GM12891 (cell line): ENCODE measurements at places on chromosomes 7 and 10.

DNA sequence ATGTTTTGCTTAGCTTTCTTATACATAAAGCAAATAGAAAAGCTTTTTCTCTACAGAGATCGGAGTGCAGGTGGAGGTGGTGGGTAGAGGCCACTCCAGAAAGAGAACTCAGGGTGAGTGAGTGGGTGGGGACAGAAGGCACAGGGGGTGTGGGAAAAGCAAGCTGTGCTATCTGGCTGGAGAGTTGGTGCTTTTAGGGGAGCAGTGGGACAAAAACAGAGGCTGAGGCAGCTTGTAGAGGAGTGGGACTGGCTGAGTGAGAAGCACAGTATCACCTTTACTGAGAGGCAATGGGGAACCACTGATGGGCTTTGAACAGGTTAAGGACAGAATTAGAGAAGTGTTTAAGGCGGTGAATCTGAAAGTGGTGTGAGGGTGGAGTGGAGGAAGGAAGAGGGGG, 275.3 kb downstream of the TCF7L2 start:
- DNase-seq, result no peak

GRCh38 chr10:87503886-87504285, 807 bp upstream of the MINPP1 start:
- no peak for DNase-seq

DNA sequence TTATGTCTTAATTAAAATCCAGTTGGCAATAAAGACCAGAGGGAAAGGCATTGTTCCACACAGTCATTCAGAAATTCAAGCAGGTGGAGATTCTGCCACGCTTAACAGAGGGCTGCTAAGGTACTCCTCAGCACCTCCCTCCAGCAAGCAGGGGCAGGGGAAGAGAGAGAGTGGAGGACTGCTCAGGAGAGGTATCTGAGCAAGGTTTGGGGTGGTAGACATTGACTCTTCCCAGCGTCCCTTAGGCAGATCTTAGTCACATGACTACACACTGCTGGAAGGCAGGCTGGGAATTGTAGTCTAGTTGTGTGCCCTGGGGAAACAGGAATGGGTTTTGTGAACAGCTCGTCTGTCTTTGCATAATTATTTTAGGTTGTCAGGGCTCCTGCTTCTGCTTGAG, 181.6 kb downstream of the NPSR1 start:
- no peak for DNase-seq

DNA sequence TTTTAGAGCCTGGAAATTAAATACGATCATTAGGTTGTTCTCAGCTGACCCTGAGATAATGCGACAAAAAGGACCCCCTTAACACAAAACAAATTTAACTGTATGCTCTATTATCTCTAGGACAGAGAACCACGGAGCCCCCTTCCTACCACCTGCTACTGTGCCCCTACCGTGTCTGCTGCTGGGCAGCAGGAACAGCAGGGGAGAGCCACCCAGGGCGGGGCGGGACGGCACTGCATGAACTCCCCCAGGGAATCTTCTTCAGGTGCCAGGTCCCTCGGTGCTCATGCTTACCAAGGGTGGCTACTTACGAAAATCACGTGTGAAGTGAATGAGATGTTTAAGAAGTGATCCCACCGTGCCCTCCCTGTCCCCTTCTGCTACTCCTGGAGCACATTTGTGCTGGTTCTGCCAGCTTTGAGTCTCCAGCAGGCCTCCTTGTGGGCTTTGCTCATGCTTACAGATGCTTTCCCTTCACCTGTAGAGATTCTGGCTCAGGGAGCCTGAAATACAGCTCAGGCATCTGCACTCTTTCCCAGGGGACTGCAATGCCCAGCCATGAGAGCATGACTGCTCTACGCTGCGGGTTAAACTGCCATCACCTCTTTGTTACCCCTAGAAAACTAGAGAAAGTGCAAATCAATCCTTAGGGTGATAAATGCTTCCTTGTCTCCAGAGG, 59.9 kb downstream of the MRPL32 start:
- DNase-seq, result no peak

DNA sequence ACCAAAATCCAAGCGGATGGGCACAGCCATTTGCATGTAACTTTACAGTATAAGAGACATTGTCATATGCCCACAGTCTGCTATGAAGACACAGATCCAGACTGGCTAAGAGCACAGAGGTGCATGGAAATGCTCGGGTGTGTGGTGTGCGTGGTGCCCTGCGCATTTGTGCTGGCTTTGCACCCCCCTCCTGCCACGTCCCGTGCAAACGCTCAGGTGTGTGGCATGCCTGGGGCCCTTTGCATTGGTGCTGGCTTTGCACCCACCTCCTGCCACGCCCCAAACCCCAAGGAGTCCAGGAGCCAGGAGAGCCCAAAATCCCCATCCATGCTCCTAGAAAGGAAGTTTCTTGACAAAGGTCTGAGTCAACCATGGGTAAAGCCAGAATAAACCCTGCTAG, 306.2 kb downstream of the PTPRN2 start:
- DNase-seq, result no peak

GRCh38 chr10:132636358-132636757, 98.8 kb downstream of the INPP5A start:
- no peak for DNase-seq

GRCh38 chr10:18204039-18204835, 64.0 kb downstream of the CACNB2 start:
- no peak for DNase-seq

DNA sequence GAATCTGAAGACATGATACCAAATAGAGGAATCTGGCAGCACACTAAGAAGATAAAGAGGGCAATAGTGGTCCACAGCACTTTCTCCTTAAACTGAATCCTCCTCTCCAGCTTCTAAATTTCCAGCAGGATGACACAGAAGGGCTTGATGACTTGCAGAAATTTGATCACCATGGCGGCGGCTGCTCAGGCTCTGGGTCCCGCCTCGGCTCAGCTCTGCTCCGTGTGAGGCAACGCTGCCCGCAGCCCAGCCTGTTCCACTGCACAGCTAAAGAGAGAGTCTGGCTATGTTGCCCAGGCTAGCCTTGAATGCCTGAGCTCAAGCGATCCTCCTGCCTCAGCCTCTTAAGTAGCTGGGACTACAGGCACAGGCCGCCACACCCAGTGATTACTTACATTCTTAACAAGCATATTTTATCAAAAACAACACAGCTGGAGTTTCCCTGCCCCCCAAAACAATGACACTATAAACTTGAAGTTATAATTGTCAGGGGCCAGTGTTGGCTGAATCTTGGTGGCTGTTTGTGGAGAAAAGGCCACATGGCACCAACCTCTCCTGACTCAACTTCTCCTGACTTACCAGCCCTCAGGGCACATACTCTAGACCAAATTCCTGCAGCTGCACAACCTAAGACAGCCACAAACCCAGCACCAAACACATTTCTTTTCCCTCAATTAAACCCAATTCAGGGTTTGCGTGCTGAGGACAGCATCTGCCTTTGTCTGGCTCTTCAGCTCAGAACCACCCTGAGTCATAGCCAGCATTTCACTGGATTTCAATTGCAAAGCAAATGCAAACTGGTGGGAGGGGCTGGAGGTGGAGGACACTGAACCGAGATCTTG, 11.6 kb upstream of the TNPO3 start:
- no peak for DNase-seq

DNA sequence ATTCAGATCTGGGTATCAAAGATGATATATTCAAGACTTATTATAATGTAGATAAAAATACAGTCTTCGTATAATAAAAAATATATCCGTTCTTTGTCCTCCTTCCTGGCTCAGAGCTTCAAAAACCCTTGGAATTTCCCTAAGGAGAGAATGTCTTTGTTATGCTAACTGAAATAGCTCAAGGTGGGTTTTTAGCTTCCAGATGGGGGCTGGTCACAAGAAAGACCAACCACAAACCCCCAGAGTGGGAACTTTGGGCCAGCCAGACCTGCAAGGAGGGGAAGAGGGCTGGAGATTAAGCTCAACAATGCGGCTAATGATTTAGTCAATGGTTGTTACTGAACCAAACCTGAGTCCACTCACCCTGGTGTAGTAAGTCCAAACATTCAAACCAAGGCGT, 196.4 kb downstream of the SDHAF3 start:
- DNase-seq, result no peak

DNA sequence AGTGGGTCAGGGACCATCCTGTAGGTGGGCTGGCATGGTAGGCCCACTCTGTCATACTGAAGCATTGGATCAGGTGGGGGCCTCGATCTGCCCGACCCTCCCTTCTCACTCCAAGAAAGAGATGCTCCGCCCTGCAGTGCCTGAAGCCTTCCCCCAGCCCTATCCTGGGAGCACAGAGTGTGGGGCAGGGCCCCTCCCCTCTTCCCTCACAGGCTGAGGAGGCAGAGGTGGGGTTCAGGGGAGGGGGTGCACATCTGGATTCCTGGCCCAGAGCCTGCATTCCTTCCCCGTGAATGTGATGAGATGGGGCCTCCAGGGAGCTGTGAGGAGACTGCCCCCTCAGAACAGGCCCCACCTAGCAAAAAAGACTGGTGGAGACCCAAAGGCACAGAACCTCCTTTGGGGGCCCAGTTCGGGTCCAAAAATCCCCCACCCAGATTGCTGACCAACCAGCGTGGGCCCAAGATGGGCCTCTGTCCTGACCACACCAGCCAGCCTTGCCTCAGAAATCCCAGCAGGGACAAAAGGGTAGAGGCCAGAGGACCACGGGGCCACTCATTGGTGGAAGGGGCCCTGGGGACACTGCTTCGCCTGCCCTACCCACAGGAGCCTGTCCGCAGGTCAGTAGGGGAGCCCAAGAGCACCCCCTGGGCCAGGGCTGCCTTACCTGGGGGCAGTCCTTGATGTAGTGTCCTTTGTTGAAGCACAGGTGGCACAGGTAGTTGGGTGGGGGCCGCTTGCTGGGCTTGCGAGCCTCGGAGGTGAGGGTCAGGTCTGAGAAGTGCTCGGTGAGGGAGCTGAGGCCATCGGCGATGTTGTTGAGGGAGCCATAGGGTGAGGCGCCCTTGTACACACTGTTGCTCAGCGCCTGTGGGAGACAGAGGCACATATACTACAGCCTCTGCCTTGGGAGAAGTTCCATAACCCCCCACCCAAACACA, 13.3 kb downstream of the ZCCHC24 start:
- DNase-seq, result no peak

- no peak for DNase-seq
Measured at GRCh38 chr7:133853706-133854276, 273.3 kb upstream of the LRGUK start.

GRCh38 chr10:80538481-80539185, 931 bp downstream of the SH2D4B start:
- DNase-seq, result no peak

DNA sequence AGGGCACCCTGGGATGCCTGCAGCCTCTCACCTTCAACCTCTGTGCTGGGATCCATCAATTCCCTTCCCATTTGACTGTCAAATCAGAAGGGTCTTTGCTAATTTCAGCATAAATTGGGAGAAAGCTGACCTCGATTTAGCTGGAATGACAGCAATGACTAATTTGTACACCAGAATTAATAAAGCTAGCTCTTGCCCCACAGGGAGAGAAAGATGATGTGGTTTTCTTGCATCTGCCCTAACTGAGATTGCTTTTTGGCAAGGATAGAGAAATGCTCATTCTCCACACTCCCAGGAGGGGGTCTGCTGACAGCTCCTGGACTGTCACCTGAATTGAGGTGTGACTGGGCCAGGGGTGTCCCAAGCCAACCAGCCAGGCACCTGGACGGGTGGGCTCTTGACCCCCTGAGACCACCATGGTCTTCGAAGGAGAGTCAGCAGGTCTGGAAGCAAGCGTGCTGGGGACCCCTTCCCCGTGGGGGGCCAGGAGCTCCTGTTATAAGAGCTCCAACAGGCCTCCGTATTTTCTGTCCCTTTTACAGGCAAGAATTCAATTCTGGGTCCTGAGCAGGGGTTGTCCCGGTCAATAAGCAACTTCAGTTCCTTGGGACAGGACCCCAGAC, 42.1 kb downstream of the RBM17 start:
- no peak for DNase-seq

DNA sequence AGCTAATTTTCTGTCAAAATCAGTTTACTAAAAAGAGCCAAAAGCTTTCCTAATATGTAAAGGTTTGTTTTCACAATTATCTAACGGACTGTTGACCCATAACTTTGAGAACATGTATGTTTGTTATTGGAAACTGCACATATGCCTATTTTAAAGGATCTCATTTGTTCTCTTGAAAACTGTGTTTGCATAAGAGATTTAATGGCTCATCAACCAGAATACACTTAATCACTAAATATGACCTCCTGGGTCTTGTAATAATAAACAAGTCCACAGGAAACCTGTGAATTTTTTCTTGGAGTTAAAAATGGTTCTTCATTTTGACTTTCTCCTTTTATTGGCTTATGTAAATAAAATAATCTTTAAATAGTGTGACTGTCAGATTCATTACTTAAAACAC, 48.3 kb upstream of the STEAP1B start:
- no peak for DNase-seq

DNA sequence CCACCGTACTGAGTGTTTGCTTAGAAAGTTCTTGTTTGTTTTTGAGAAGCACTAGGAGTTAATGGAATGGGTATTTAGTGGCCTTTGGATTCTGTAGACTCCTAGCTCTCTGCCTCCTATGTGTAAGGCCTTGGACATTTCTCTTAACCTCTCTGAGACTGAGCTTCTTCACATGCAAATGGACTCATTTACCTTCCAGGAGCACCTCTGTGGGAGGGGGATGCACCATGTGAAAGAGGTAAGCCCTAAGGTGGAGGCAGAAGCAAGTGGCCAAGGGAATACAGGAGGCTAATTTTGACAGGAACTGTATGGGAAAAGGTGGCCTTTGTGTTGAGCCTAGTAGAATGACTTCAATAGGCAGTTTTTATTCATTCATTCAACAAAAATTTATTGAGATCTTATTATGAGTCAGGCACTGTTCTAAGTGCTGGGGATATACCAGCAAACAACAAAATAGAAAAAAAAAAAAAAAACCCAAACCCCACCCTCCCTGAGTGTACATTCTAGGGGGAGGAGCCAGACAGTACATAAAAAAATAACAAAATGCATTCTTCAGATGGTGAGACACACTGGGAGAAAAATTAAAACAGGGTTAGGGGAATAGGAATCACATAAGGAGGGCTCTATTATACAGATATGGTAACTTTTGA, 9.2 kb upstream of the EPHA1 start:
- no peak for DNase-seq
